GDM1 (cell line): ENCODE measurements at places on chromosomes 13 and 19.
A peak's percentile ranks its signal among the peaks of the same experiment; 100 is the strongest.

- DNase-seq, result no peak
These were observed 597.8 kb upstream of the SLC10A2 start for GRCh38 chr13:103663996-103664395.

DNA sequence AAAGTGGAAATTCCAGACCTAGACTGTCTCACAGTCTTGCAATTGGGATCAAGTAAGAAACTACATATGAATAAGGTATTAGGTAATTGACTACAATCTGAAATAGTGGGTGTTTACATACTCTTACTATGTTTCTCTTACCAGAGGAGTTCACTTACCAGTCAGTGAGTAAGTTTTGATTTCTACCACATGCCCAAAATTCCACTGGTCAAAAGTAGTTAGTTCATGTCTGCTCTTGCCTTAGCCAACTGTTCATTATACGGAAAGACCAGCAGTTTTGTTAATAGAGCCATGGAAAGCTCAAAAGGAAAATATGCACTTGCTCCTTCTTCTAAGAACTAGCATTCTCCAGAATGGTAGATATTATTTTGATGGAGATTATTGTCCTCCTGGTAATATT is 490.8 kb downstream of the RFC3 start:
- DNase-seq, result no peak

DNA sequence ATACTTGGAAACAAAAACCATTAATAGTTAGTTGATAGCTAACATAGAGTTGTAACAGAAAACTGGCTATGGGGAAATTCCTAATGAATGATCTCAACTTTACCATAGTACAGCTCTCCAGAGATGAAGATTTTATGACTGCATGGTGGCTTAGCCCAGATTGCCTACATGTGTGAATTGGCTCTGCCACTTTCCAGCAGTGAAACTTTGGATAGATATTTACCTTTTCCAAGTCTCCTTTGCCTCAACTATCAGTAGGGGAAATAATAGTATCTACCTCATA is 161.1 kb downstream of the LACC1 start:
- no peak for DNase-seq

GRCh38 chr13:25281193-25281934 is 5.9 kb downstream of the MTMR6 start:
- DNase-seq, result peak; percentile 52

DNA sequence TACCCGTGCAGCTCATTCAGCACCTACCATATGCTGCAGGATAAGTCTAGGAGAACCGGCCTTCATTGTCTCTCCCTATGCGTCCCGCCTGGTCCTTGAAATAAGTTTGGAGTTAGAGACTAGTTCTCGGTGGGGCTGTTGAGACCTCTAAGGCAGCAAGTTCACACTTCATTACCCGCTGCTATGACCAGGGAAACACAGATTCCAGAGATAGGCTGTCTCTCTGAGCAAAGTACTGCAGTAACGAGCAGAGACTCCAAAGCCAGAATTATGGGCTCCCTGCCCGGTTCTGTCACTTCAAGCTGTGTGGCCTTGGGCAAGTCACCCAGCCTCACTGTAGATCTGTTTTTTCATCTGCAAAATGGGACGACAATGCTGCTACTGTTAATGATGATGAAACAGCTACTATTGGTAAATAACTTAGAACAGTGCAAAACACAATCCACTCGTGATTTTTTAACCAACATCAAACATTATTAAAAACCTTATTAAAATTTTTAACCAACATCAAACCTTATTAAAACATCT is 184.1 kb downstream of the USP12 start:
- DNase-seq, result no peak

GRCh38 chr13:75825161-75825560 is 189.0 kb downstream of the LMO7 start:
- DNase-seq, result no peak
